ENCODE measurements at places on chromosomes 1 and 21. TPM values are rescaled to one million over a fixed set of nuclear protein-coding genes. Genes with fewer than 3 reads are reported as not detected.

The TMEM52 gene
- 0.32 TPM for total RNA-seq

The SH3GLB1 gene
- 23.2 TPM for total RNA-seq

The FAM3B gene
- not detected for total RNA-seq

The ADAMTS4 gene
- 1.4 TPM for total RNA-seq

The KCNA10 gene
- not detected for total RNA-seq

The VASH2 gene
- 1.1 TPM for total RNA-seq

The ITLN2 gene
- total RNA-seq, result not detected

Measured in bronchial smooth muscle cell (primary cell).